ENCODE measurements at places on chromosomes 16 and 17. TPM values are rescaled to one million over a fixed set of nuclear protein-coding genes. Genes with fewer than 3 reads are reported as not detected.

Gene CORO6
- 3.5 TPM for total RNA-seq

Gene EPX
- total RNA-seq: not detected

Gene GRIN2A
- total RNA-seq: not detected

Gene ASB16
- not detected for total RNA-seq

Gene RGS11
- 2.3 TPM for total RNA-seq

Gene ALOXE3
- total RNA-seq: 10.3 TPM

Gene ZSCAN10
- total RNA-seq: not detected

Gene KRT13
- 0.18 TPM for total RNA-seq

Gene SRCIN1
- 2.4 TPM for total RNA-seq

Gene ITGA3
- total RNA-seq: 406 TPM

Gene MC1R
- 6.2 TPM for total RNA-seq

Gene SOCS1
- 6.6 TPM for total RNA-seq

Gene PSMC5
- total RNA-seq: 222 TPM

Gene GNGT2
- 0.72 TPM for total RNA-seq

Gene CLEC10A
- not detected for total RNA-seq

Gene CYGB
- total RNA-seq: 1.4 TPM

Data from A549 treated with dexamethasone at 1 μM for 4 hours (cell line).